Urinary bladder (tissue), 4 donors: ENCODE measurements at places on chromosomes 5 and 9. TPM values are rescaled to one million over a fixed set of nuclear protein-coding genes. Genes with fewer than 3 reads are reported as not detected.

Gene DMRTA1
- 1.4 TPM for total RNA-seq

Gene DNM1
- total RNA-seq, result 68.3 TPM

Gene PCDHB10
- total RNA-seq, result 5.0 TPM

Gene KCNV2
- not detected for total RNA-seq

Gene STK32A
- total RNA-seq, result 7.8 TPM

Gene TXNDC8
- not detected for total RNA-seq
